ENCODE measurements at places on chromosomes 5 and 9.
A peak's percentile ranks its signal among the peaks of the same experiment; 100 is the strongest.

DNA sequence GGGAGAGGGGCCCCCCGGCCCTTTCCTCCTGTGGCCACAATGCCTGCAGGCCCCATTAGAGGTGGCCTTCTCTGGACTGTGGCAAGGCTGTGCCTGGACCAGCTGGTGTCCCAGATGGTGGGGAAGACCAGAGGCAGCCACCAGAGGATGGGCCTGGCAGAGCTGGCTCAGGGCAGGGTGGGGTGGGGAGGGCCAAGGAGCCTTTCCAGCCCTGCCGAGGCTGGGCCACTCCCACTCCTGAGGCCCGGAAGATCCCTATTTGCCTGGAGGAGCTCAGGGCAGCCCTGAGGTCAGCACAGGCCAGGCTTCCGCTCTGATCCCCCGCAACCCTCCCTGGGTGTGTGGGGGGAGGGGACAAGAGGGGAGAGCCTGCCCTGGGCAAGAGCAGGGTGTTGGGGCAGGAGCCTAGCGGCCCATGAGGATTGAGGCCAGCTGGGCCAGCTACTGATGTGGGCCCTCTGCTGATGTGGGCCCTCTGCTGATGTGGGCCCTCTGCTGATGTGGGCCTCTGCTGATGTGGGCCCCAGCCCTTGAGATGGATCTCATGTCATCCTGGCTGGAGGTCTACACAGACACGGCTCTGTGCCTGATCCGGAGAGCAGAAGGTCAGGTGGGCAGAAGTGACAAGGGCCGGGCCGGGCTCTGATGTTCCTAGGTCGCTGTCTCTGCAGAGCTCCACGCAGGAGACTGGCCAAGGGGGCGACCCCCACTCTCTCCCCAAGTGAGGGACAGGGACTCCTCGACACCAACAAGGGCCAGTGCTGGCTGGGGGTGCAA, 6.0 kb downstream of the MRPS2 start:
- DNase-seq = no peak

GRCh38 chr9:132003319-132003704, 76.4 kb downstream of the MED27 start:
- DNase-seq = no peak

DNA sequence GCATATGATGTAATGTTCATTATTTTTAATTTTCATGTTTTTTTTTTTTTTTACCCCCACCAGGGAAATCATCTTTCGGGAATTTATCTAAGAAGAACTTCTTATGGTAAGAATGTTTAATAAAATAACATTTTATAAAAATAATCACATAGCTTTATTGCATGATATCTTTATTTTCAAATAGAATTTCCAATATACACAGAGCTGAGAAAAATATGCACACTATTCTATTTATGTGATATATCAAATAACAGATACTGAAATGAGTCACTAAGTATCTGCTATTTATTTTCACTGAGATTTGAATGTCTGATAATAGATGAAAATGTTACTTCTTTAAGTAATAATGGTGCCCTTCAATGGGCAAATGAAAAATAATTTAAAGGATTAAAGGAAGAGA, 1217.3 kb downstream of the MAT2B start:
- DNase-seq = no peak

DNA sequence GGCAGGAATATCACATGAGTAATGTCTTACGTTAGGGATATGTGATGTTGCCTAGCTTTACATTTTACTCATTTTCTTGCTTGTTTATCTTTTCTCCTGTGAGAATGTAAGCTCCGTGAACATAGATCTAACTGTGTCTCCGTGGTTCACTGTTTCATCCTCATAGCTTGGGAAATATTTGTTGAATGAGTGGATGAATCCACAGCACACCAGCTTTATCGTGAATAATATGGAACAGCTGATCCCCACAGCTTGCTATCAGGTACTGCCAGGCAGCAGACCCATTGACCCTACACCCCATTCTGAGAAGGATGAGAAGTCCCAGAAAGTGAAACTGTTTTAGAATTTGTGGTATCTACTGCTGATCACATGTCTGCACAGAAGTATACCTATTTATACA, 106.8 kb upstream of the FBN2 start:
- DNase-seq = no peak

DNA sequence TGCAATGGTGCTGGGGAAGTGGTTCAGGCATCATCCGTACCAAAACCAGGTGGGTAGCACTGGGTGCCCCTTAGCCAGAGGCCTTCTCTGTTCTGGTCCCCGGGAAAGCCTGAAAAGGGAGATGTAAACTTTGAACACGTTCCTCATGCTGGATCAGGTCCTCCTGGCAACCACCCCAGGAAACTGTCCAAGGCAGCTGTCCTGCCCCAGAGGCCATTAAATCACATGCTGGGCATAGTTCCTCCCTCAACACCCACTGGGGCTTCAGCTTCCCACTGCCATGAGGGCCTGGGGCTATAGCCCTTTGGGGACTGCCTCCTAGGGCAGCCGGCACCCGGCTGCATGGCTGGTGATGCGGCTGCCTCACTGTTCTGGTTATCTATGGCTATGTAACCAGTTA, 228.9 kb upstream of the MVB12B start:
- no peak for DNase-seq

DNA sequence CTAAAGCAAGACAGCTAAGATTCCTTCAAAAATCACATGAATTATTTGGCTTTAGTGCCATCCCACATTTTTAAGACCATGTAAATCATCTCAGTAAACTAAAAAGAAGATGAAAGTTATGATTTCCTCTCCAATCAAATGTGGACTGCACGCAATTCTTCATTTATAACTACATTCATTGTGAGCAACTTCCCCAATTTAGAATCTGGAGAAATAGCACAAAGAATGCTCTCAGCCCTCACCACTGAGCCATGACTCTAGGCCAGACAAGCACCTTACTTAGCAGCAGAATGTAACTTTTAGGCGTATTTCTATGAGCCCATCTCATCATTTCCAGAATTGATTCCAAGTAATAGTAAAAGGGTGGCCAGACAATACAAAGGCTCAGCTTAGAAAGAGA, 616.6 kb downstream of the TLE1 start:
- DNase-seq = no peak

DNA sequence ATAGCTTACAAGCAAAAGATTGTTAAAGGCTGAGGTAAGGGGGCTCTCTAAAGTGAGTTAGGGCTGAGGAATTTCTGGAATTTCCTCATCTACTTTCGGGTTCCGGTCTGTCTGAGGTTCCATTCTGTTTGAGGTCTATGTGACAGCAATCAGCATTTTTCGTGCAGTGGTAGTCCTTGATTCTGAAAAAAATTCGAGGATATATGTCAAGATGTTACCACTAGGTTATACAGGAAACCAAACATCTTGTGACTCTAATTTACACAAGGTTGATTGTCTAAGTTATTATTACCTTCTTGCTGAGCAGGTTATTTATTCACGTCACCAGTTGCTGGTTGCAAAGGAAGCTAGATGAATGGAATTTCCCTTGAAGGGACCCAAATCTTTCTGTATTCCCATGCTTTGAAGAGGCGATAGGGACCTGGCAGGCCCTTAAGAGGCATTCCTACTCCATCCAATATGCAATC, 35.2 kb downstream of the RLN2 start:
- no peak for DNase-seq

DNA sequence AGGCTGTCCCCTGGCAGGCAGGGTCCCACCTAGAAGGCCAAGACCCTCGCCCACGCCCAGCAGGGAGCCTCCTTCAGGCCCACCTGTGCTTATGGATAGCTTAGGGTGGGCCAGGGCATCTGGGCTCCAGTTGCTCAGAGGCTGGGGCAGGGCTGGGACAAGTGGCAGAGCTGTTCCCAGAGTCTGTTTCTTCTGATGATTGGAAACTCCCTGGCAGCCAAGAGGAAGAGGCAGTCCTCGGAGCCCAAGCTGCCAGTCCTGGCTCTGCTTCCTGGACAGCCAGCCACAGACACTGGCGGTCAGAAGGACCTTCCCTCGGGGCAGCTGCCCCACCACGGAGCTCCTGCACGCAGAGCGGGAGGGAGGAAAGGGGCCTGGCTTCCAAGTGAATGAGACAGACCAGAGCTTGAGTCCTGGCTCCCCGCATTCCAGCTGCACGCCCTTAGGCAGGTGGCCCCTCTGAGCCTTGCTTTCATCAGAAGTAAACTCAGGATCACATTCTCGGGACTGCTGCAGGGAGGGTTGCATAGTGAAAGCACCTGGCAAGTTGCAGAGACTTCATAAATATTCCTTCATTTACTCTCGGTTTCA, 37.9 kb upstream of the GABRP start:
- DNase-seq = no peak

GRCh38 chr9:75001719-75002421, 26.2 kb downstream of the CARNMT1 start:
- peak; percentile 35 for DNase-seq

- peak; percentile 45 for DNase-seq
These were observed 84.1 kb upstream of the DMRT1 start for GRCh38 chr9:757246-757881.

GRCh38 chr5:168446983-168447619, 39.2 kb upstream of the RARS1 start:
- no peak for DNase-seq

- peak; percentile 42 for DNase-seq
These were observed 47.6 kb downstream of the PDCD1LG2 start for GRCh38 chr9:5557606-5558587.

DNA sequence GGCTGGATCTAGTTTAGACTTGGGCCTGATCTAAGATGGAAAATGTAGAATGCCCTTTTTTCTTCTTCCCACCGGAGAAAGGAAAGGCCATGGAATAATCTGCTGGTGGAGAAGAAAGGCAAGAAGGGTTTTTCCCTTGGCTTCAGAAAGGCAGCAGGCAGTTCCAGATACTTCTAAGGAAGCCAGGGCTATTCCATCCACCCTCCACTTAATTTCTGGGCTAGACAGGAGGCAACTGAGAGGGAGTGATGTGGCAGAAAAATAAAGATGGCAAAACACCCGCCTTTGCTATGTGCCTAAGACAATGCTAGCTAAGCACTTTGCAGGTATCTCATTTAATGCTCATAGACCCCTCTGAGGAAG, 9.9 kb downstream of the MYOZ3 start:
- no peak for DNase-seq

DNA sequence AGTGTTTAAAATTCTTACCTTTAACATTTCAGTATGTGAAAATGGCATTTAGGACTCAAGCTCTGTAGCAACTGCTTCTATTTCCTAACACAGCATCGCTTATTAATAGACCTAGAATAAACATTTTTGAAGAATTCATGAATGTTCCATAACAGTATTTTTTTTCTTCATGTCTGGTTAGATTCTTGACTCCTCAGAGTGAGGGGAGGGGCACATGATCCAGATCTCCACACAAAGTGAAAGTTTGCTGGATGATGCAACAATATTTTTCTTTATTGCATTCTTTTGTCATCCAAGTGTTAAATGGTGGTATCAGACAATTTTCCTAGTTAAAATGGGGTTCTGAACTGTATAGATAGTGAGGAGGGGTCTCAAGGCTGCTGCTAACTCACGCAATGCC, 130.8 kb upstream of the MAN2A1 start:
- DNase-seq = no peak

GRCh38 chr9:113781896-113782295, 94.2 kb upstream of the ZNF618 start:
- DNase-seq = no peak

- no peak for DNase-seq
These were observed 73.0 kb upstream of the DMRTA1 start for GRCh38 chr9:22373636-22374035.

GRCh38 chr9:84349671-84350070, 9.1 kb upstream of the SLC28A3 start:
- DNase-seq = no peak

DNA sequence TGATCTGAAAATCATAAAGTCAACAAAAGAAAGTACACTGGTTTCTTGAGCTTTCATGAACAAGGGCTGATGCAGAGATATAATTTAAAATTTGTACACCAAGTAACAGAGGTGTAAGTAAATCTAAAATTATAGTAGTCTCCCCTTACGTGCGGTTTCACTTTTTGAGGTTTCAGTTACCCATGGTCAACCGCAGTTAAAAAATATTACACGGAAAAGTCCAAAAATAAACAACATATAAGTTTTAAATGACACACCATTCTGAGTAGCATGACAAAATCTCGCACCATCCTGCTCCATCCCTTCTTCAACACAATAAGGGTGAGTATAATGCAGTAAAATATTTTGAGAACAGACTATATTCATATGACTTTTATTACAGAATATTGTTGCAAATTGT, 54.4 kb downstream of the AUH start:
- DNase-seq = no peak

- DNase-seq = no peak
These were observed 317.1 kb downstream of the KCTD16 start for GRCh38 chr5:144487761-144488160.

GRCh38 chr9:135492886-135493669, 7.4 kb upstream of the MRPS2 start:
- DNase-seq = no peak

DNA sequence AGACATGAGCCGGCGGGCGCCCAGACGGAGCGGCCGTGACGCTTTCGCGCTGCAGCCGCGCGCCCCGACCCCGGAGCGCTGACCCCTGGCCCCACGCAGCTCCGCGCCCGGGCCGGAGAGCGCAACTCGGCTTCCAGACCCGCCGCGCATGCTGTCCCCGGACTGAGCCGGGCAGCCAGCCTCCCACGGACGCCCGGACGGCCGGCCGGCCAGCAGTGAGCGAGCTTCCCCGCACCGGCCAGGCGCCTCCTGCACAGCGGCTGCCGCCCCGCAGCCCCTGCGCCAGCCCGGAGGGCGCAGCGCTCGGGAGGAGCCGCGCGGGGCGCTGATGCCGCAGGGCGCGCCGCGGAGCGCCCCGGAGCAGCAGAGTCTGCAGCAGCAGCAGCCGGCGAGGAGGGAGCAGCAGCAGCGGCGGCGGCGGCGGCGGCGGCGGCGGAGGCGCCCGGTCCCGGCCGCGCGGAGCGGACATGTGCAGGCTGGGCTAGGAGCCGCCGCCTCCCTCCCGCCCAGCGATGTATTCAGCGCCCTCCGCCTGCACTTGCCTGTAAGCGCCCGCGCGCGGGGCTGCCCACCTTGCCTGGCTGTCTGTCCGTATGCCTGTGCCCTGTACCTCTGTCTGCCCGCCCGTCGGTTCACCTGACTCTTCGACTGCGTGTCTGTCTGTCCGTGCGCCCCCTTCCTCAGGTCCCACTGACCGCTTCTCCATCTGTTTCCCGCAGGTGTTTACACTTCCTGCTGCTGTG, 412 bp downstream of the FGF18 start:
- peak; percentile 43 for DNase-seq

- DNase-seq = no peak
These were observed 13.5 kb upstream of the TMED7 start for GRCh38 chr5:115639377-115639776.

DNA sequence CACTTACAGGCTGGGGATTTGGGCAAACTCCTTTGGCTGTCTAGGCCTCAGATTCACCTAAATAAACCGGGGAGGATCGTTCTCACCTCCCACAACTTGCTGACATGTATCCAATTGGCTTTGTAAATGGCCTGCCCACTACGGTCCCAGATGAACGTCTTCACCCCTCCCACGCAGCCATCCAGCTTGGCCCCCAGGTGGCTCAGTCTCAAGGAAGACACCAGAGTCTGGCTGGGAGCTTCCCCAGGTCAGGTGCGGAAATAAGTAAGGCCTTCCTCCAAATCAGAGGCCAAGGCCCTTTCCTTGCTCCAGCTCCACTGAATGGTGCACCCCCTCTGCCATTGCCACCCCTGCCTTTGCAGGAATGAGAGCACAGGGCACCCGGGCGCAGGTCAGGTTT, 11.4 kb downstream of the CIZ1 start:
- no peak for DNase-seq

GRCh38 chr5:58019614-58020013, 440.3 kb downstream of the PLK2 start:
- no peak for DNase-seq
